ENCODE measurements at places on chromosomes 6 and 20. TPM values are rescaled to one million over a fixed set of nuclear protein-coding genes. Genes with fewer than 3 reads are reported as not detected.

B4GALT5 gene
- polyA plus RNA-seq, result 0.14 TPM

HLA-A gene
- polyA plus RNA-seq, result 2,350 TPM

NOTCH4 gene
- 0.59 TPM for polyA plus RNA-seq

IL20RA gene
- not detected for polyA plus RNA-seq

PRSS35 gene
- not detected for polyA plus RNA-seq

MAK gene
- polyA plus RNA-seq, result 0.07 TPM

SEC63 gene
- polyA plus RNA-seq, result 24.6 TPM

TINAG gene
- polyA plus RNA-seq, result not detected

MAP3K5 gene
- polyA plus RNA-seq, result 3.6 TPM

LY6G5C gene
- polyA plus RNA-seq, result 10.2 TPM

XKR7 gene
- not detected for polyA plus RNA-seq

WFDC10B gene
- polyA plus RNA-seq, result not detected

SPTLC3 gene
- 1.1 TPM for polyA plus RNA-seq

VSX1 gene
- not detected for polyA plus RNA-seq

AIF1 gene
- 140 TPM for polyA plus RNA-seq

COQ3 gene
- 10.6 TPM for polyA plus RNA-seq

PRL gene
- polyA plus RNA-seq, result not detected

MACROD2 gene
- not detected for polyA plus RNA-seq

SS18L1 gene
- 0.54 TPM for polyA plus RNA-seq

MCUR1 gene
- 4.1 TPM for polyA plus RNA-seq

PTCHD4 gene
- not detected for polyA plus RNA-seq
